ENCODE measurements at places on chromosomes 1 and 21. TPM values are rescaled to one million over a fixed set of nuclear protein-coding genes. Genes with fewer than 3 reads are reported as not detected.

TMCC2 gene
- 2.4 TPM for total RNA-seq

SPAG17 gene
- not detected for total RNA-seq

ADORA3 gene
- total RNA-seq, result not detected

KRTAP19-1 gene
- total RNA-seq, result not detected

ZMYND12 gene
- total RNA-seq, result 0.36 TPM

SLC30A7 gene
- 23.3 TPM for total RNA-seq

Measured in GM12878 (cell line).